ENCODE measurements at places on chromosomes 12 and 14.
A peak's percentile ranks its signal among the peaks of the same experiment; 100 is the strongest.

DNA sequence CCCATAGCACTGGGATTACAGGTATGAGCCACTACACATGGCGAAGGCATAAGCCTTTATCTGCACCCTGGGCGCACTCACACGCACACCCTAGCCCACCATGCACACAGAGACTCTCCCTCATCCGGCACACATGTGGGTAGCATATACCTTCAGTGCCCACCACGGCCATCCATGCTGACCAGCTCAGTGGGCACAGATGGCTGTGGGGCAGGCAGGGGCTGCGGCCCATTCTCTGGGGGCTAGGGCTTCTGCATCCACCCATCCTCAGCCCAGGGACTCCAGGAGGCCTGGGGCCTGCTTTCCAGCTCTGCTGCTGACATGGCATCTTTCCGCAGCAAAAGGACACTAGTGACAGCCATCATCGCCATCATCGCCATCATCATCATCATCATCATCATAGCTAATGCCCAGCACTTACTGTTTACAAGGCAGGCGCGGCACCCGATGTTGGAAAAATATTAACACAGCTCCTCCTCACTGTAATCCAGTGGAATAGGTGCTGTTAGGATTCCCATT is 111.2 kb downstream of the NCOR2 start:
- DNase-seq: no peak

DNA sequence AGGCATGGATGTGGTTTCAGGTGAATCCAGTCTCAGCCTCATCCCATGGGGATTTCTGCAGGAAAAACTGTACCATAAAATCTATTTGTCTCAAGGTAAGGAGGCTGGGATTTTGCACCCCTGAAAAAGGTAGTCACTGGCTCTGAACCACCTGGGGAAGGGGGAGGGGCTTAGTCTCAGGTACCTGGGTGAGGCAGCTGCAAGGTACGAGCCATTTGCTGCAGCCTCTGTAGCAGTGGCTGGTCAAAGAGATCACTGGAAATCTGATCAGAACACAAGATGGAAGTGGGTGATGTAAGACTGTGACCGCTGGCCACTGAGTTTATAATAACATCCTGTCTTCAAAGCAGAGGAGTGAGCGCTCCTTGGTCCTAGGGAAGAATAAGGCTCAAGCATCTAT is 209.9 kb upstream of the NOS1 start:
- DNase-seq: no peak

DNA sequence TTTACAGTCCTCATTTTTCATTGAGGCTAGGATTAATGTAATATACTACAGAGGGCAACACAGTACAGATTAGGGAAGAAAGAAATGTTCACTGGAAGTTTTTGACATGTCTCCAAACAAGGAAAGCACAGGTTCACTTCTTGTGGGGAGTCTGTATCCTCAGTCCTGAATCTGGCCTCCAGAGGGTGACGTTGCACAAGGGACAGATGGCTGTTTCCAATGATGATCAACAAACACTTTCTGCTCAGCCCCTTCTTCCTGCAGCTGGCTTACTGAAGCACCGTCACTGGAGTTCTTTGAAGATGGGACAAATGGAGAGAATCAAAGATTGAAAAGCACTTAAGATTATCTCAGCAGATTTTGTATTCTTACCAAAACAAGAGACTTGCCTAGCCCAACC is 123.3 kb upstream of the OR4E1 start:
- DNase-seq: no peak

DNA sequence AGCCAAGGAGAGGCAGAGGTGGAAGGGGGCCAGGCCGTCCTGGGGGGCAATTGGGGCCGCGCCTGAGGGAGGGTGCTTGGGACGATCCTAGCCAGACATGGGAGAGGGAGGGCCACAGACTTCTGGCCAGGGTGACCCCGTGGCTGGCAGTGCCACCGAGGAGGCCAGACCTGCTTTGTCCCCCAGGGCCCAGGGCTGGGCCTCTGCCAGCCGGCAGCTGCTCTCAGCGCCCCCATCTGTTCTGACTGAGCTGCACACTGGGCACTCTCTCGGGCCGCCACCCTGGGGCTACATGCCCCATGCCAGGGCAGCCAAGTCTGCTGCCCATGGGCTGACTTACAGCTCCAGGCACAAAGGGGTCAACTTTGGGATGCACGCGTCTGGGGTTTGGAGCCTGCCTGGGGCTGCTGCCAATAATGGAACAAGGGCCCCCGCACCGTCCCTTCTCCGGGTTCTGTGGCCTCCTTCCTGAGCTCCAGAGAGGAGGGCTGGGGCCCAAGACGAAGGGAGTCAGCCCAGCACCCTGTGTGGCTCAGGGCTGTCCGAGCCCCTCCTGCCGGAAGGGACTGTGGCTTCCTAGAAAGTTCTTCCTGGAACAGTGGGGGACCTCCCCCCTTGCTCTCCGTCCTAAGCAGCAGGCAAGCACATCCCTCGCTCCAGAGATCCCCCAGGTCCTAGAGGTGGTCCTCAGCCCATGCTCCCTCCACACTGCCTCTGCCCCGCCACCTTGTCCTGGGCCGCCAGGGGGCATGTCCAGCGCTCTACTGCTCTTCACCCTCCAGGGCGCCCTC is 1.1 kb downstream of the ADSS1 start:
- DNase-seq: no peak

DNA sequence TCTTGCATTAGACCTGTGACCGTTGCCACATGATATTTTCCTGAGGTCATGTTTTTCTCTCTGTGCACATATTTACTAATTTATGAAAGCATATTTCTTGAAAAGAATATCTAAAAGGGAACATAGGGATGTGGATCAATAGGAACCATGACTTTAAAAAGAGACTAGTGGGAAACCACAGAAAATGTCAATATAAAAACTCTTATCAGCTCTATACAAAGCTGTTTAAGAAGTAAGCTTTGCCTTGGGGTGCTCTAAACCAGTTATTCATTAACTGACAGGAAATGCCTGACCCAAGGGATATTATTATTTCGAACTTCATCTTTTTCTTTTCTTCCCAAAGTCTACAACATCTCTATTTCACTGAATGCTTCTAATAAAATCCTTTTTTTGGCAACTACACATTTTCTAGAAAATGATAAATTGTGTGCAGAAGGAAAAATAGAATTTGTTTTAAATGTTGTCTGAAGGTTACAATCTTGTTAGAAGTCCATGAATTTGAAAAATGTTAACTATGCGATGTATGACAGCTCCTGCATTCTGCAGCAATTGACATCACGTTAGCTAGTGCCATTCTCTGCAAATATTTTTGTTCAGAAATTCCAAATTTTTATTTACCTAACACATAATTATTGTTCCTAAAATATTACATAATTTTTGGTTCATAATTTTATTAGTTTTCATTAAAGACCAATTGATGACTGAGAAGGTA is 345.0 kb downstream of the SLC16A7 start:
- no peak for DNase-seq

- no peak for DNase-seq
These were observed 54.3 kb downstream of the CLMN start for GRCh38 chr14:95265106-95266094.

DNA sequence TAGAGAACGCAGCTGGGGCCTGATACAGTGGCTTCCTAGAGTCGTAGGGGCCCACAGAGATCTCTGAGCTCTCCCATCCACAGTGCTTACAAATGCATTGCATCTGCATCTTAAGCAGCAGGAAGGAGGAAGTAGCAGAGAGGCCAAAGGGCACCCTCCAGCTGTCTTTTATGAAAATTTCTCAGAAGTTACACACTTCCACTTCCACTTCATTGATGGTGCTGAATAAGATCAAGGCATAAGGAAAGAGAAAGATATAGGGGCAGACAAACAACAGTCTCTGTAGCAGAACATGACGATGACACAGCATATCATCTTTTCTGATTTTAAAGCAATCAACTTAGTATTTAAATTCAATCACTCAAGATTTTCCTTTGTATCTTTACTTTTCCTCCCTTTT is 51.6 kb upstream of the ABCC9 start:
- DNase-seq: no peak

GRCh38 chr14:50045039-50045711 is 71.2 kb downstream of the VCPKMT start:
- peak; percentile 32 for DNase-seq

DNA sequence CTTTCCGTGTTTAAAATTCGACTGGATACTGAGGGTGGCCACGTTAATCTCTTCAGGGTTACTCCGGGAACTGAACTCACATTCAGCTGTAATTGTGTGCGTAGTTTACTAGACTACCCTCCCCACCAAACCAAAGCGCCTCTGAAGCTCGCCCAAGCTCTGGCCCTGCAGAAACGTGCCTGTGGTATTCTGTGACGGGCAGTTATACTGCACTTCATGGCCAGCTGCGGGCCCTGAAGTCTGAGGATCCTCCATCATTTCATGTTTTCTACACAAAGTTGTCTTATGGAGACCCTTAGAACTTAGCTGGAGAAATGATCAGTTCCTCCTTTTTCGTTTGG is 688 bp downstream of the ZNF26 start:
- no peak for DNase-seq
